Muscle of leg (tissue), 16 donors: ENCODE measurements at places on chromosomes 3 and 15.

DNA sequence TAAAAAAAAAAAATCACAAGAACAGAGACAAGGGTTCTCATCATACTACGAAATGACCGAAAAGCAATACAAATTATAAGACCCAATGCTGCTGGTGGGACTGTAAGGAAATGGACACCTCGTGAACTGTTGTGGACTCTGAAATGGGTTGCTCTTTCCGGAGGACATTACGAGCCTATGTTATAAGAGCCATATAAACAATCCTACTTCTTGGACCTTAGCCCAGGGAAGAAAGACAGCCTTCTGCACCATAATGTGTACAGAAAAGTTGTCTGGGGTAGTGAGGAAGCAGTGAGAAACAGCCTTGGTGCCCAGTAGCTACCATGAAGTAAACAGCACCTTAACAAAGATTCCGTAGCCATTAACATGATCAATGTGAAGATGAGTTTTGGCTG lies 2.7 kb downstream of the SLC22A14 start:
- DNase-seq = peak; percentile 5

DNA sequence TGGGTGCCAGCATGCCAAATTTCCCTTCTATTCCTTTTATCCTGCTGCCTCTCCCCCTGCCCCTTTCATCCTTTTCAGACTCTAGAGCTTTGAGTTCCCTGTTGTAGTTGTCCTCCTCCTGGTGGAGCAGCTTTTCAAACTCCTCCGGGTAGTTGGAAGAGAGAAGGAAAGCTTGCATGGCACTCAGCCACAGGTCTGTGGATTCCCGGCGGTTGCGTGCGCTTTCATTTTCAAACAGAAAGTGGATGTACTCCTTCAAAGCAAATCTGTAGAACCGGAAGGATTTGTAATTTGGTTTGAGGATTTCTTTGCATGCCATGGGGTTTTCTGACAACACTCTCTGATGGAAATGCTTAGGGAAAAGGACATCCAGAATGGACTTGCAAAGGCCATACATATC lies 68.1 kb upstream of the DCLK3 start:
- DNase-seq = no peak

GRCh38 chr15:70569091-70569713 lies 194.2 kb downstream of the UACA start:
- DNase-seq = peak; percentile 71

GRCh38 chr3:141272906-141273662 lies 41.5 kb downstream of the PXYLP1 start:
- DNase-seq = peak; percentile 27

DNA sequence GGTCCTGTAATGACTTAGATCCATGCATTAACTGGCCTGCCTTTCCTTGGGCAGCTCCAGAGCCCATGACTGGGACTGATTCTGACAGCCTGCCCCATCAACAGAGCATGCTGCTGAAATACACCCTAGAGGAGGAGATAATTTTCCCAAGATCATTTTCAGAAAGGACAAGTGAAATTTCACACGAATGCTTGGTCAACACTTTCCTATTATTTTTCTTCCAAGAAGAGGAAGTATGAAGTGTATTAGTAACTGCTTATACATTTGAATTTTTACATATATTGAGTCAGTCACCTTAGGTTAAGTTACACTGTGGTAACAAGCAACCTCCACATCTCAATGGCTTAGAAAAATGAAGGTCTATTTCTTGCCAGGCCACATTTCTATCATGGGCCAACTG lies 9.7 kb upstream of the NMNAT3 start:
- no peak for DNase-seq
